ENCODE measurements at places on chromosomes 1 and 21.
A peak's percentile ranks its signal among the peaks of the same experiment; 100 is the strongest.

GRCh38 chr1:180811886-180812285 is 100.8 kb upstream of the KIAA1614 start:
- no peak for DNase-seq

DNA sequence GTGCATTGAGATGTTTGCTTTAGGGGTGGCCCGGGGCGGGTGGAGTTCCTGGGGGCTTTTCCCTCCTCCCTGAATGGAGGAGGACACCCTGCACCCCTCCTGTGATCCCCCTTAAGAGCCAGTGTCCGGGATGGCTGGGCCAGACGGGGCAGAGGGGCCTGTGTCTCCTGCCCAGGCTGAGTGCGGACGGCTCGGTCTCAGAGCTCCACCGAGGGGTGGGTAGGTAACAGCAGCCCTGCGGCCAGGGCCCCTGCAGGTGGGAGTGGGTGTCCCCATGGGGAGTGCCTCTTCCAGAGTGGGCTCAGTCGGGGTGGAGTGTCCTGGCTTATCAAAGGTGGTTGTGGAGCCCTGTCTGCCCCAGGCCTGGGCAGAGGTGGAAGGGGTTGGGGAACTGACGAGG is 23.1 kb downstream of the TP73 start:
- no peak for DNase-seq

DNA sequence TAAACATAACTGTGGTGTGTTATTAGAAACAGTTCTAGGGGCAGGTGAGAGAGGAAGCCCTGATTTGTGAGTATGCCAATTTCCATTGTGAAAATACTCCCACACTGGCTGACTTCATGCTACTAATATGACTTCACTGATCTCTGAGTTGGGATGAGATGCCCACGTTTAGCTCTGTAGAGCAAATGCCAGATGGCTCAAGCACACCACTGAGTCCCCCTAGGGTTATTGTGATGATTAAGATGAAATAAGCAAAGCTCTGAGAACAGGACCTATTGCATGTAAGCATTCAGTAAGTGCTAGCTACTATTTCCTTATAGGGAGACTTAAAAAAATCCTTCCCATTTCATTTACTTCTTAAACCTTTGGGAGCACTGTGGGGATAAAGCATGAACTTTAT is 117.6 kb downstream of the CENPF start:
- DNase-seq, result no peak

DNA sequence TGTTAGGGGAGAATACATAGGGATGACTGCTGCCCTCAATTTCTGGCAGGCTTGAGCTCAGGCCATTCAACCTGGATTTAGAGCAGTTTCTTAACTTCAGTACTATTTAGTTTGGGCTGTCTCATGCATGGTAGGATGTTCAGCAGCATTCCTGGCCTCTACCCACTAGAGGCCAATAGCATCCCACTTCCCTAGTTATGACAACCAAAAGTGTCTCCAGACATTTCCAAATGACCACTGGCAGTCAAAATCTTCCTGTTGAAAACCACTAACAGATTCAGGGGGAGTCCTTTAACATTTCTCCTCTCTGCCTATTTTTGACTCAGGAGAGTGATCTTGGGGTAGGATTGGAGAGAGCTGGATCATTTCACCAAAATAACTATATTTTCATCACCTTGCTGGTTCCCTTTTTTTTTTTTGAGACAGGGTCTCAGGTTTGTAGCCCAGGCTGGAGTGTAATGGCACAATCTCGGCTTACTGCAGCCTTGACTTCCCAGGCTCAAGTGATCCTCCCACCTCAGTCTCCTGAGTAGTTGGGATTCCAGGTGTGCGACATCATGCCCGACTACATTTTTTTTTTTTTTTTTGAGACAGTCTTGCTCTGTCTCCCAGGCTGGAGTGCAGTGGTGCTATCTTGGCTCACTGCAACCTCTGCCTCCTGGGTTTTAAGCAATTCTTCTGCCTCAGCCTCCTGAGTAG is 8.7 kb downstream of the GNAT2 start:
- no peak for DNase-seq

- DNase-seq, result peak; percentile 45
Observed at GRCh38 chr1:109399326-109399957, 1.7 kb upstream of the SORT1 start.

DNA sequence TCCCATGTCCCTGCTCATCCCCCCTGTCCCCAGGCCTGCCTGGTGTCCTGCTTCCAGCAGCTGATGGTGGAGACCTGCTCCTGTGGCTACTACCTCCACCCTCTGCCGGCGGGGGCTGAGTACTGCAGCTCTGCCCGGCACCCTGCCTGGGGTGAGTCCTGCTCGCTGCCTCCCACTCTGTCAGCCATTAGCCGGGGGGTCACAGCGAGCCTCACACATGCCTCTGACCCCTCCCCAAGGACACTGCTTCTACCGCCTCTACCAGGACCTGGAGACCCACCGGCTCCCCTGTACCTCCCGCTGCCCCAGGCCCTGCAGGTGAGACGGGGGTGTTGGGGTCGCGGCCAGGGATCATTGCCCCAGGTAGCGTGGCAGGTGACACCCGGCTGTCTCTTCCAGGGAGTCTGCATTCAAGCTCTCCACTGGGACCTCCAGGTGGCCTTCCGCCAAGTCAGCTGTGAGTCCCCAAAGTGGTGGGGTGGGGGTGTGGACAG is 10.0 kb downstream of the SCNN1D start:
- DNase-seq, result no peak
